ENCODE measurements at places on chromosomes 7 and 10.

- DNase-seq = no peak
These were observed 38.9 kb upstream of the AMPH start for GRCh38 chr7:38669965-38670520.

GRCh38 chr7:156942708-156943090, 6.8 kb upstream of the NOM1 start:
- DNase-seq = no peak

- no peak for DNase-seq
These were observed 251.9 kb upstream of the GRM3 start for GRCh38 chr7:86391813-86392212.

GRCh38 chr10:69636626-69637605, 6.9 kb downstream of the FAM241B start:
- DNase-seq = peak; percentile 61

- no peak for DNase-seq
These were observed 48.5 kb downstream of the MYL10 start for GRCh38 chr7:101580596-101580995.

- DNase-seq = peak; percentile 37
These were observed 95.8 kb downstream of the WNT2 start for GRCh38 chr7:117227091-117227490.

DNA sequence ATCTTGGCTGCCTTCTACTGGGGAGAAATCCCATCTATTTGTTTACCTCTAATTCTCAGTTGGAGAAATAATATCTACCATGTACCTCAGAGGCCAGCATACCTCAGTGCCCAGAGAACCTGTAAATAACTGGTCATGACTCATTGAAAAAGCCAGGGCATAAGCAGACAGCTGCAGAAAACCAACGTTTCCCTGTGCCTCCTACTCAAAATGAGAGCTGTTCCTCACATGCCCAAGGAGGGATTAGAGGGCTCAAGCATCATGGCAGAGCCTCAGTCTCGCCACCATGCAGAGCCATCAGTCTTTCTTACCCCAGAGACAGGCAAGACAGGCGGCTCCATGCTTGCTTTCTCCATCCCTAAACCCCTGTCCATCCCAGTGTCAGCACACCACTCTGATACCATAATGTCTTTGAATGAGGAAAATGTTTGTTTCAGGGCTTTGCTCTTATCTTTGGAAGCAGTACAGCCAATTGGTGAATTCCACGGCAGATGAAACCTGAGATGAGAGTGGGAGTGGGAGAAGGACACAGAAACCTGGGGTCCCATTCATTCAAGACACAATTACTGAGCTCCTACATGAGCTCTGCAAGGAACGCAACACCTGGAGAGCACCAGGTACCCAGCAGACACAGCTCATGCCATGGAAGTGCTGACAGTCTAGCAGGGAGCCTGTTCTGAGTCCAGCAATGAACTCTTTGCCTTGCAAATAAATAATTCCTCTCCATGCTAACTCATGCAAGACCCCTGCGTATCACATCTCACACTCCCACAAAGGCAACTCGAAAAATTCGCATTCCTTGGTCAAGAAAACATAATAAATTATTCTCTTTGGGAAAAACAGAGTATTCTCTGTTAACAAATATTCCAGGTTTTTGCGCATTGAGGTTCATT, 21.1 kb downstream of the PON1 start:
- DNase-seq = no peak

DNA sequence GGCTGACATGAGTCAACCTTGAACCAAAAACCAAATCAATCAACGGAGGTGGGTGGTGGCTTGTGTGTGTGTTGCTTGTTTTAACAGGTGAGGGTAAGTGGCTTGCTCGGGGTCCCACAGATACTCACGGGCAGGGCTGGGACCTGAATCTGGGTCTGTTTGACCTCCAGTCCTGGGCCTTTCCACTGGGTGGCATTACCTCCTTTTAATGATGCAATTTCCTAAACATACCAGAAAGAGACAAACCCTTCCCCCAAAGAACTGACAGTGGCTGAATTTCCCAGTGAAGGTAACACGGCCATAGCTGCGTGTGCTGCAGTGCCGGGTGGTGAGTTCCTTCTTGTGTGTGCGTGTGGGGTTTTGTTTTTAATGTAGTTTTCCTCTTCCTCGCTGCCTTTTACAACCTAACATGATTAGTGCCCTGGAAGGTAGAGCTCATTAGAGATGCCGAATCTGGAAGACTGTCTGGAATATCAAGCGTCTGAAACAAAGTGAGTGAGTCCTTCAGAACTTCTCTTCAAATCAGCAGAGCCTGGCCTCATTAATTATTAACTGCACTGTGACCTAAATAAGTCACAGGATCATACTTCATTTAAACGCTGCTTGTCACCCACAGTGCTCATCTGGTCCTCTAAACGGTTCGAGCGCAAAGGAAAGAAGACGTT, 166.1 kb upstream of the TCERG1L start:
- DNase-seq = no peak

- DNase-seq = no peak
These were observed 207.0 kb upstream of the PRKCQ start for GRCh38 chr10:6787091-6787490.

Data from Kasumi-1 (cell line).